T-helper 1 cell (primary cell): ENCODE measurements at places on chromosomes 13 and 19.

DNA sequence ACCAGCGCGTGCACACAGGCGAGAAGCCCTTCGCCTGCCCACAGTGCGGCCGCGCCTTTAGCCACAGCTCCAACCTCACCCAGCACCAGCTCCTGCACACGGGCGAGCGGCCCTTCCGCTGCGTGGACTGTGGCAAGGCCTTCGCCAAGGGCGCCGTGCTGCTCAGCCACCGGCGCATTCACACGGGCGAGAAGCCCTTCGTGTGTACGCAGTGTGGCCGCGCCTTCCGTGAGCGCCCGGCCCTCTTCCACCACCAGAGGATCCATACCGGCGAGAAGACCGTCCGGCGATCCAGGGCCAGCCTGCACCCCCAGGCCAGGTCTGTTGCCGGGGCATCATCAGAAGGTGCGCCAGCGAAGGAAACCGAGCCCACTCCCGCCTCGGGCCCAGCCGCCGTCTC lies 4.4 kb upstream of the ZNF446 start:
- DNase-seq = no peak

GRCh38 chr13:83730674-83731073 lies 151.6 kb downstream of the SLITRK1 start:
- no peak for DNase-seq

GRCh38 chr19:2912306-2912705 lies 11.6 kb downstream of the ZNF57 start:
- DNase-seq = no peak

GRCh38 chr13:71169180-71169579 lies 697.8 kb downstream of the DACH1 start:
- DNase-seq = no peak

DNA sequence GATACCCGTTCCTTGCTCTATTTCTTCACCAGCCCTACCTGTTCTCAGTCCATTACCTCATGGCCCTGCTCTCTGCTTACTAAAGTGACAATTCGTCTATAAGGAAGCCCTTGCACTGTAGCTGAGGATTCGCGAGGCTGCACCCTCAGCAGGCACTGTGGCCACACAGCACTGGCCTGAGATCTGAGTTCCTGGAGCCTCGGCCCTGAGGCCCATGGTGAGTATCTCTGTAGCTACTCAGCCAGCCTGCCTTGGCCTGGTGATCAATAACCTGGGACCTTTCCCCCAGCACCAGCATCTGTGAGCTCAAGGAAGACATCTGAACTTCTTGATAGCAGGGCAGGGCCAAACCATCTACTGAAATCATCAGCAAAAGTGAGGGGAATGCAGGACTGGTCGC lies 90.7 kb downstream of the RGCC start:
- DNase-seq = no peak

GRCh38 chr13:47803131-47803530 lies 197.9 kb downstream of the SUCLA2 start:
- DNase-seq = no peak

GRCh38 chr13:113972451-113973217 lies 1.2 kb downstream of the C13orf46 start:
- DNase-seq = no peak

- no peak for DNase-seq
Measured at GRCh38 chr19:46179076-46179759, 31.2 kb downstream of the IGFL2 start.

- DNase-seq = no peak
Measured at GRCh38 chr13:77827332-77827731, 91.3 kb downstream of the EDNRB start.

DNA sequence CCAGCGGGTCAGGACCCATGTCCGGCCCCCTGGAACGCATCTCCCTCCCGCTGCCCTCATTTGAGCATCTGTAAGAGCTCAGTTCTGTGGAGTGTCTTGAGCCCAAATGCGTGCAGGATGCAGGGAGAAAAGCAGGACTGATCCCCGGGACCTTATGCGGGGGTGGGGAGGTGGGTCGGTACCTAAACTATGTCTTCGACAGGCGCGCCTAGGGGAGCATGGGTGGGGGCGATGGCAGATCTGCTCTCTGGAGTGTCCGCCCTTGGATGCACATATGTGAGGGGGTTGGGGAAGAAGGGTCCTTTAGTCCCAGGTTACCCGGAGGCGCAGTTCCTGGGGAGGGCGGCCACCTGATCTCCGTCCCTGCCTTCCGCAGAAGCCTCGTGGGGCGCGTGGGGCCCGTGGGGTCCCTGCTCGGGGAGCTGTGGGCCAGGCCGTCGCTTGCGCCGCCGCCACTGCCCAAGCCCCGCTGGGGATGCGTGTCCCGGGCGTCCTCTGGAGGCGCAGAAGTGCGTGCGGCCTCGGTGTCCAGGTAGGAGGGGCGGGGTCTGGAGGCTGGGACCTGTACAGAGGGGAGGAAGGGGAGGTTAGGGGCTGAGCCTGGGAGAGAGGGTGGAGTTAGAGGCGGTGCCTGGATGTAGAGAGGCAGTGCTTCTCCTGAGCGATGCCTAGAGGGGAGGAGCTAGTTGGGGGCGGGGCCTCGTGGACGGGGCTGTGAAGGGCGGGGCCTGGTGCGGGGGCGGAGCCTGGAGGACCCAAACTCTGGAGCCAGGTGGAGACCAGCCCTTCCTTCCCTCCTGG lies 2.9 kb downstream of the CILP2 start:
- peak; percentile 64 for DNase-seq

DNA sequence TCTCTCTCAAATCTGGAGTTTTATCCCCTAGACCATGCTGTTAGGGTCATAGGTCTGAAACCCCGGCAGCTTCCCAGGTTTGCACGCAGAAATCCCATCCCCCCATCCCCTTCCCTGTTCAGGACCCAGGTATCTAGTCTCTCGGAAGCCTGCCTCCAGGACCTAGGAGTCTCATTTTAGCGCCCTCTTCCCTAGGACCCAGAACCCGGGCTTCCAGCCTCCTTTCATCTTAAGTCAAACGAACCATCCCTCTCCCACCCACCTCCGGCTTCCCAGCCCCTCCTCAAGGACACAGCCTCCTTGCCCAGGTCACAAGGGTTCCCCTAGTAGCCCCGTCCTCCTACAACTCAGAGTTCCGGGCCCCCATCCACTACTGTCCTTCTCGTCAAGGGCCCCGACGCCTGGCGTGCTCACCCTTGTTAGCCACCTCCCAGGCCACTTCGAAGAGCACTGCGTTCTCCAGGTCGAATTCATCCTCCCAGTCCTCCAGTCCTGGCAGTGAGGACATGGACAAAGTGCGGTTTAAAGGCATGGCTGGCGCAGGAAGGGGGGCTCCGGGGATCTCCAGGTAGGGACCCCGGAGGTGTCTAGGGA lies 431 bp downstream of the GYS1 start:
- no peak for DNase-seq

DNA sequence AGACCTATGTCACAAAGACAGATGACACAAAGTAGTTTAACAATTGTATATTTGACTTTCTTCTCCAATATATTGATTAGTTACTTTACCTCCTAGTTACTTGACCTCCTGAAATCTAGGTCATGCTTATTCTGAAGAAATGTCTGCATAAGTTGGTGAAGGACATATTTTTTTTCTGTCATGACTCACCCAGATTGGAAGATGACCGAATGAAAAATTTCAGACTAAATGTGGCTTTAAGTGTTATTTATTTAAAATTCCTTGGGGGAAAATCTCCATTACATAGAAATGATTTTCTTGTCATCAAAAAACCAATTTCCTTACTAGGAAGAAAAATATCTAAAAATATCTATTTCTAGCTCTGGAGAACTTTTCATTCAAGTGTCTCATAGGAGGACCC lies 217.1 kb downstream of the POSTN start:
- no peak for DNase-seq

- no peak for DNase-seq
Measured at GRCh38 chr13:90416519-90416918, 931.0 kb upstream of the MIR17HG start.

- no peak for DNase-seq
Measured at GRCh38 chr19:19306191-19306590, 14.1 kb downstream of the SUGP1 start.

DNA sequence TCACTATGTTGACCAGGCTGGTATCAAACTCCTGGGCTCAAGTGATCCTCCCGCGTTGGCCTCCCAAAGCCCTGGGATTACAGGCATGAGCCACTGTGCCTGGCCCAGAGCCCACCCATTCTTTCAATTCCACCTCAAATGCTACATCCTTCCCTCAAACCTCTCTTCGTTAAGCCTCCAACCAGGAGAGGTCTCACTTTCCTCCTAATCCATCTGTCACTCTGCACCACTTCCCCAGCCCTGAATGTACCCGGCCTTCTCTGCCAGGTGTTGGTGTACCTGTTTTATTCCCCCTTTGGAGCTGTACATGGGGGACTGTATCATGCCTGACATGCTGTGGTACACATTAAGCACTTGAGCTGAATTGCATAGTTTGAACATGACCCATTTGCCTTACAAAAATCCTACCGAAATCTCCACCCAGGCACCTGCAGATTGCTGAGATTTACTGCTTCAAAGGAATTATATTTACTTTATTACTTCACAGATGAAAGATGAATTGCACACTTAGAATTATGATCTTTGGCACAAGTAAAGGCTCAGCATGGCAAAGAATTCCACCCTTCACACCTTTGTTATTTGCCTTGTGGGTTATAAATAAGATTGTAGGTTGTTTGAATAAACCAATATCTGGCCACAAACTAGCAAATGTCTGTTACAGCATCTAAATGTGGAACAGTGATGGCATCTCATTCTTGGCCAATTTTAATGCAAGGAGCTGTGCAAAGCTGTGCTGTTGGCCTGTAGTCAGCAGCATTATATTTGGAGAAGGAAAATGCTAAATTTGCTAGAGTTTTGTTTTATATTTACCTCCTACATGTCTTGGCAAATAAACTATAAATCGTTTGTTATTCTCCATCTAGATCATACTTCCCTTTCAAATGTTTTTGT lies 15.6 kb upstream of the WASF3 start:
- no peak for DNase-seq

DNA sequence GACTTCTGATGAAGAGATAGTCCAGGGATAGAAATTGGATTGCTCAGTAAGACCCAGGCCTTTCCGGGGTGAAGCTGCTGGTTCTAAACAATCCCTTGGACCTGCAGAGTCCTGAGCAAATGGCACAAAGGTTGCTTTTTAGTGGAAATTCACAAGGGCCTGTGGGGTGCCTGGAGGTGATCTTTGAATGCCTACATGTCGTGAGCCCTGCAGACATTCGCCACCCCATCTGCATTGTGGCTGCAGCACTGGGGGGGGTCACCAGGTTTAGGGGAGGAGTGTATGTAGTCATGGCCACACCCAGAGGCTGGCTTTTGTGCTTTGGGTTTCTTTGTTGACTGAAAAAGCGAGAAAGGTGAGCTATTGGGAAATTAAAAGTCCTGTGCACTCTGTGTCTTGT lies 41.4 kb downstream of the SLC7A9 start:
- no peak for DNase-seq

- no peak for DNase-seq
Measured at GRCh38 chr13:50527612-50528509, 315.6 kb downstream of the DLEU7 start.

DNA sequence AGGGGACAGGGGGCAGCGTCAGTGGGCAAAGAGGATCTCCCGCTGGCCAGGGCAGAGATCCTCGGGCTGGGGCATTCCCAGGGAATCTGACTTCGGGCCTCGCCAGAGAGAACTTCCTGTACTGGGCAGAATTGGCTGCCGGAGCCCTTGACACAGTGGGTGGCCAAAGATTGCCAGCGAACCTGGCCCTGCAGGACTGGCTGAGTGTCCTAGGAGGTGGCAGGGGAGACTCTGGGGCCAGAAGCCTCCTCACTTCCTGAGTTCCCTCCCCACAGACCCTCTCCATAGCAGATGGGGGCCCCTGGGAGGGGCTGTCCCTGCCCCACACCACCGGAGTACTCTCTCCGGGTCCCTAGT lies 19.3 kb downstream of the DPP9 start:
- no peak for DNase-seq

DNA sequence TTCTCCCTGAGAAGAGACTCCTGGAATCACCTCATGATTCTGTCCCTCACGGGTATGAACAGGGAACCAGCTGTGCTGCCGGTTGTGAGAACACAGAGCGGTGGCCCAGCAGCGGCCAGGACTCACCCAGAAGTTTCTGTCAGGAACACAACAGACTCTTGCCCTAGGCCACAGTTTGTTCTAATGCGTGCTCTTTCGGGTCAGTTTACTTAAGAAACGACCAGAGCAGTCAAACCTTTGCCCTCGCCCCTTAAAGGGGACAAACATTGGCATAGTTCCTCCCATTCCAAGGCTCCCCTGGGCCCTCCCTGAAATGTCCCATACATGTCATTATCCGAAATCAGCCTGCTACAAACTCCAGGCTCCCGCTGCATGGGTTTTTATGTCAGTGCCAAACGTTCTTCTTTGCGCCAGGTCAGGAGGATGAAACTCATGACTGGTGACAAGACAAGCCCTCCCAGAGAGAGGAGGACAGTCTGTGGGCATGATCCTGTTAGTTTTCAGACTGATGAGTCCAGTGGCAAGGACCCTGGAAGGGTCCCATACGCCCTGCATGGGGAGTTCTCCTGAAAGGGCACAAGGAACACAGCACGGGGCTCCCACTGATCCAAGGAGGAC lies 18.3 kb downstream of the ZIC5 start:
- no peak for DNase-seq

DNA sequence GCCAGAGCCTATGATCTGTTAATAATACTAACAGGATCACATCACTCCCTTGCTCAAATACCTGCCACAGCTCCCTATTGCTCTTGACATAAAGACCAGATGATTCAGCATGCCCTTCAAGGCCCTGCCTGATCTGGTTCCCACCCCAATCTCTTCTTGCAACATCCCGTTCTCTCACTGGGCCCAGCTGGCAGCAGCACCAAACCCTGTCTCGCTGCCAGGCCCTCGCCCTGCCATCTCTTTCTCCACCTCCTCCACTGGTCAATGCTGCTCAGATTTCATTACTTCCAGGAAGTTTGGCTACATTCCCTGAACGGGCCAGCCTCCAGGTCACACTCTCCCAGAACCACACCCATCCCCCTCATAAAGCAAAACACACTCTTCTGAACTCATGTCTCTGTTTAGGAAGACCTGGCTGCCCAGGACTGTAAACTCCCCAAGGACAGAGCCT lies 8.6 kb upstream of the BCAT2 start:
- no peak for DNase-seq

- no peak for DNase-seq
Measured at GRCh38 chr13:40394304-40394985, 272.0 kb downstream of the FOXO1 start.

DNA sequence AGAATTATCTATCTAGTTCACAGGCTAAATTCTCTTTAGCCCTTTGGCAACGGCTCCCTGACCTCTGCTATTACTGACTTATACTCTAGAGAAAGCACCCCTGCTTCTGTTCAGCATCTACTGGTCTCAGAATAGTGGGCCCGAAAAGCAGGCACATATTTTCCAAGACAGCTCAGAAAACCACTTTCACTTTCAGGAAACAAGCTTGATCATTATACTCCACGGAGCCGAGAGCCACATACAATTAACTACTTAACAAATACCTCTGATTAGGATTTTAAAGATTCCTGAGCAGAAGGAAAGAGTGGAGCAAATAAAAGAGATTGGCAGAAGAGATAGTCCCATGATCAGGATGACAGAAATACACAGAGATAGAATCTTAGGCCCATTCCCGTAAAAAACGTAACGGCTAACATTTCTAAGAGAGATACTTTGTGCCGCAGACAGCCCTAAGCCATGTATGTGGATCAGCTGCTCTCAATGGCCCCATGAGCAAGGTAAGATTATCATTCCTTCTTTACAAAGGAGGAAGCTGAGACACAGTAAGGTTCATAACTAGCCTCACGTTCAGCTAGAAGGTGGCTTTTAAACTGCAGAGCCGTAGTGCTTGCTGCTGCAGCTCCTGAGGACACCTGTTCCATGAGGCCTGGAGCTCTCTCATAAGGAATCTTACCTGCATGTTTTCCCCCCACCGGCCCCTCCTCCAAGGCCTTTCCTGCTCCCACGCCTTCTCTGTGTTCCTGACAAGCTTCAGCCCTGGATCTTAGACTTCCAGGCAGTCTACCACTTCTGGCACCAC lies 227.2 kb downstream of the FOXO1 start:
- peak; percentile 6 for DNase-seq

- no peak for DNase-seq
Measured at GRCh38 chr13:33696530-33696929, 121.4 kb upstream of the RFC3 start.
